ENCODE measurements at places on chromosomes 7 and 10.

- H3K4me3 ChIP-seq = no peak overlapping the region
- H3K27ac ChIP-seq = no peak overlapping the region
- DNase-seq = no peak
- H3K27me3 ChIP-seq = no peaks in the 10 kb centered on the region
- H3K4me1 ChIP-seq = no peaks in the 10 kb centered on the region
Observed at GRCh38 chr7:82624337-82624736, 180.8 kb upstream of the CACNA2D1 start.

GRCh38 chr7:81051811-81052413 is 133.1 kb upstream of the SEMA3C start:
- no peaks in the 10 kb centered on the region for H3K4me1 ChIP-seq
- H3K27ac ChIP-seq = no peak overlapping the region
- H3K27me3 ChIP-seq = no peaks in the 10 kb centered on the region
- DNase-seq = no peak
- no peak overlapping the region for H3K4me3 ChIP-seq
- peaks cover 22% of the 10 kb centered on the region for H3K36me3 ChIP-seq

GRCh38 chr10:119634219-119634544 is 17.0 kb upstream of the BAG3 start:
- no peaks in the 10 kb centered on the region for H3K36me3 ChIP-seq
- no peak for DNase-seq
- H3K27ac ChIP-seq = no peak overlapping the region
- no peaks in the 10 kb centered on the region for H3K4me1 ChIP-seq
- H3K4me3 ChIP-seq = no peak overlapping the region
- no peaks in the 10 kb centered on the region for H3K27me3 ChIP-seq

DNA sequence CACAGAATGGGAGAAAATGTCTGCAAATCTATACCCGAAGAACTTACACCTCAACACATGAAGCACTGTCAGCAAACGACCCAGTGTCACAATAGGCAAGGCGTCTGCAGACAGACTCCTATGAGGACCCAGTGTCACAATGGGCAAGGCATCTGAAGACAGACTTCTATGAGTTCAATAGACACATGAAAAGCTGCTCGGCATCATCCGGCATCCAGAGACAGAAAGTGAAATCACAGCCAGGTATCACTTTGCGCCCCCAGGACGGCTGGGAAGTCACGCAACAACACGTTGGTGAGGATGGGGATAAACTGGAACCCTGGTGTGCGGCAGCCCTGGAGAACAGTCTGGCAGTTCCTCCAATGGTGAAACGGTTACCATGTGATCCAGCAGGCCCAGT is 273.2 kb downstream of the ELFN1 start:
- H3K36me3 ChIP-seq = peaks cover 9% of the 10 kb centered on the region
- H3K4me3 ChIP-seq = no peak overlapping the region
- H3K27me3 ChIP-seq = no peaks in the 10 kb centered on the region
- peaks cover 19% of the 10 kb centered on the region for H3K4me1 ChIP-seq
- H3K27ac ChIP-seq = peak overlapping the region; percentile 89

- no peak overlapping the region for H3K27ac ChIP-seq
- H3K27me3 ChIP-seq = no peaks in the 10 kb centered on the region
- no peak overlapping the region for H3K4me3 ChIP-seq
- no peak for DNase-seq
- peaks cover 3% of the 10 kb centered on the region for H3K36me3 ChIP-seq
Observed at GRCh38 chr10:70193391-70193844, 23.1 kb upstream of the SAR1A start.

DNA sequence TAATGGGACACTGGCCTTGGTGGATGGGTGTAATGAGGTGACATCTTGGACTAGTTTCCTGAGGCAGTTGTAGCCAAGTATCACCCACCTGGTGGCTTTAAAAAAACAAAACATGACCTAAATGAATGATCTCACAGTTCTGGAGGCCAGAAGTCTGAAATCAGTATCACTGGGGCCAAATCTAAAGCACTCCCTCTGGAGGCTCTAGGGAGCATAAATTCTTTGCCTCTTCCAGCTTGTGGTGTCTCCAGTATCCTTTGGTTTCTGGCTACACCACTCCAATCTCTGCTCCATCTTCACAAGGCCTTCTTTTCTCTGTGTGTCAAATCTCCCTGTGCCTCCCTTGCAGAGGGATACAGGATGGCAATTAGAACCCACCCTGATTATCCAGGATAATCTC is 342.9 kb downstream of the CALN1 start:
- no peak overlapping the region for H3K4me3 ChIP-seq
- H3K27me3 ChIP-seq = peaks cover 3% of the 10 kb centered on the region
- H3K27ac ChIP-seq = no peak overlapping the region
- peaks cover 9% of the 10 kb centered on the region for H3K36me3 ChIP-seq
- DNase-seq = no peak

DNA sequence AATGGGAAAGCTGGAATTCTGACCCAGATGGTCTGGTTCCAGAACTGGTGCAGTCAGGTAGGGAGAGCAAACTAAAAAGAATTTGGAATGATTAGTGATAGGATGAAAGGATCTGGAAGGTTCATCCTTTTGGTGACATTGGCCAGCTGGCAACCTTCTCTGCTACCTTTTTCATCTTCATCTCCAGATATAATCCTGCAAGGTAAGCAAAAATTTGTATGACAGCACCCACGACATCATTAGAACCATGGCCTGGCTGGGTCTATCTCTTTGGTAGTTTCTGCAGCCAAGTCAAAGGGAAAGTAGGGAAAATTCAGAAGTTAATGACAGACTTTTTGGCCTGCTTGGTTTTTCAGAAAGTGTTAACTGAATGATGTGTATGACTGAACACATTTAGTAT is 188.9 kb upstream of the MALRD1 start:
- peaks cover 3% of the 10 kb centered on the region for H3K4me1 ChIP-seq
- H3K36me3 ChIP-seq = no peaks in the 10 kb centered on the region
- H3K27ac ChIP-seq = no peak overlapping the region
- DNase-seq = no peak
- H3K4me3 ChIP-seq = no peak overlapping the region

DNA sequence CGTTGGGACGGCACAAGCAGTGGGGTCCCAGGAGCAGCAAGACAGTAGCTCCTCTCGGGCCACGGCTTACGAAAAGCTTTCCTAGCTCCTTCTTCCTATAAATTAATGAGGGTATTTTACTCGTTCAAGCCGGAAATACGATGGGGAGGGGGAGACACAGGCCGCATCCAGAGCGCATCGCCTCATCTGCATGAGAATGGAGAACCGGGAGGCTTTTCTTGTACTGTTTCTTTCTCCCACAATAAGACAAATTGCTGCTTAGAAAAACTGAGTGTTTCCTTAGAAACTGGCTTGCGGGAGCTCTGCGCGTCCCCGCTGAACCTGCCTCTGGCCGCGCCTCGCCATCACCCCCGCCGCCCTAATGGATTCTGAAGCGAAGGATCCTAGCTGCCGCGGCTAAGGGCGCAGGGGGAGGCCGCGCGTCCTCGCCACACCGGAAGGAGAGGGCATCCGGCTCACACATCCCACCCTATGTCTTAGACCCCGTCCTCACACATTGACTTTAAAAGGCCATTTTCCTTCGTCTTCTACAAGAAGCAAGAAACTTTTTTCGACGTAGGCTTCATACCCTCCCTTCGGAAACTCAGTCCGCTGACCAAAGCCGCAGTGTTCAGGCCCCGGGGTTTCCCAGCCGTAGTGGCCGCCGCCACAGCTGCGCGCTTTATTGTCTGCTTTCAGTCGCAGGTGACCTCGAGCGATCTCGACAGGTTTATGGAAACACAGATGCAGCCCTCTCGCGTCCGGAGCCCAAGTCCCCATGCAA is 8.8 kb downstream of the NXPH1 start:
- H3K36me3 ChIP-seq = no peaks in the 10 kb centered on the region
- DNase-seq = peak; percentile 44

DNA sequence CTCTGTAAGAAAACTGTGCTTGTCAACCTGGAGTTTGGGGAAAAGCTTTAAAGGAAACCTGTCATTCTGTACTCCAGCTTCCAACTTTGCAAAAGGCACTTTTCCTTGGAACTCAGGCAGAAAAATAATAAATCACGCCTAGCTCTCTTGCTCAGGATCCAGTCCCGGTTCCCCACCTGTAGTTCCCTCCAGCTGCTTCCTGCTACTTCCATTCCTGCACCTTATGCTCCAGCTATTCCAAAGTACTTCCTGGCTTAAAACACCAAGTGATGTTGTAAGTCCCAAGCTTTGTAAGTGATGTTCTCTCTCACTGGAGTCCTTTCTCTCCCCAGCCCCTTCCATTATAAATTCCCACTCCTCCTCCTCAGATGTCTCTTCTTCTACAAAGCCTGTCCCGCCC is 98.6 kb downstream of the GRM8 start:
- peaks cover 5% of the 10 kb centered on the region for H3K4me1 ChIP-seq
- H3K27me3 ChIP-seq = no peaks in the 10 kb centered on the region
- no peaks in the 10 kb centered on the region for H3K36me3 ChIP-seq

DNA sequence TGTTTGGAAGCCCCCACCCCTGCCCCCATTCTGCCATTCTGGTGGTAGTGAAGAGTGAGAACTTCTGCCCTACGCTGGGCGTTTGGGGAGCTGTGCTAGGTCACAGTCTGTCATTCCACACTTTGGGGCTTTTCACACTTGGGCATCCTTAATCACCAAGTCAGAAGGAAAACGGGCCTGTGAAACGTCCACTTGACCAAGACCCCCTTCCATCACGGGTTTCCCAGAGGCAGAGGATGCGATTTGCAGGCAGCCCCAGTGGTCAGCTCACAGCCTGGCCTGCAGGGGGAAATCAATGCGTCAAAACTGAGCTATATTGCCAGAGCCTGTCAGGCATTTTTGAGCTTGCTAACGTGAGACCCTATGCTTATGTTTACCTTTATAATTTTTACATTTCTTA is 663.3 kb upstream of the MGMT start:
- peaks cover 17% of the 10 kb centered on the region for H3K4me1 ChIP-seq
- H3K27me3 ChIP-seq = no peaks in the 10 kb centered on the region
- peak; percentile 19 for DNase-seq
- no peaks in the 10 kb centered on the region for H3K36me3 ChIP-seq
- no peak overlapping the region for H3K4me3 ChIP-seq

- H3K4me1 ChIP-seq = peaks cover 13% of the 10 kb centered on the region
- no peak for DNase-seq
- no peak overlapping the region for H3K4me3 ChIP-seq
- H3K36me3 ChIP-seq = peaks cover 6% of the 10 kb centered on the region
Observed at GRCh38 chr7:38628630-38629385, 2.4 kb downstream of the AMPH start.

DNA sequence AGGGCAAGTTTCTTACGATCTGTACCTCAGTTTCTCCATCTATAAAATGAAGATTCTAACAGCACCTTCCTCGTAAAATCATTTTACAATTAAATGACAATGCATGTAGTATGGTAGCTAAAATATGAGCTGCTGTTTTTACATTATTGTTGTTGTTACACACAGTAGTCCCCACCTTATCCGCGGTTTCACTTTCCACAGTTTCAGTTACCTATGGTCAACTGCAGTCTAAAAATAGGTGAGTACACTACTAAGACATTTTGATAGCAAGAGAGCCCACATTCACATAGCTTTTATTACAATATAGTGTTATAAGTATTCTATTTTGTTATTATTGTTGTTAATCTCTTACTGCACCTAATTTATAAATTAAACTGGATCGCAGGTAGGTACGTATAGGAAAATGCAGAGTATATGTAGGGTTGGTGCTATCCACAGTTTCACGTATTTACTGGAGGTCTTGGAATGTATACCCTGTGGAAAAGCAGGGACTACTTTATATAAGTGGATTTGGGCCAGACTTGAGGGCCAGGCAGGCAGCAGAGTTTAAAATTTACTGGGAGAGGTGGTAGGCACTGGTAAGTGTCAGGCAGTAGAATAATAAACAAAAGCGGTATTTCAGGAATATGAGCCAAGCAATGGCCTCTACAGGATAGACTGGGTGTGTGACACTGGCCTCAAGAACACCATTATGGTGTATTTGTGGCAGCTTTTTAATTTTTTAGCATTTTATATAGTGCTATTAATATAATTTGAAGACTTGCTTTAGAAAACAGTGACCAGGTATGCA is 10.2 kb downstream of the DNMBP start:
- no peaks in the 10 kb centered on the region for H3K36me3 ChIP-seq
- no peak overlapping the region for H3K4me3 ChIP-seq

GRCh38 chr7:97555857-97556421 is 175.9 kb upstream of the TAC1 start:
- H3K4me1 ChIP-seq = peaks cover 7% of the 10 kb centered on the region
- H3K4me3 ChIP-seq = no peak overlapping the region
- DNase-seq = no peak
- no peak overlapping the region for H3K27ac ChIP-seq
- no peaks in the 10 kb centered on the region for H3K36me3 ChIP-seq

- peaks cover 5% of the 10 kb centered on the region for H3K4me1 ChIP-seq
- H3K27me3 ChIP-seq = no peaks in the 10 kb centered on the region
Observed at GRCh38 chr10:10734356-10735064, 283.2 kb upstream of the CELF2 start.

- H3K4me1 ChIP-seq = peaks cover 5% of the 10 kb centered on the region
- H3K27ac ChIP-seq = no peak overlapping the region
- H3K36me3 ChIP-seq = no peaks in the 10 kb centered on the region
Observed at GRCh38 chr10:87593702-87594101, 66.0 kb upstream of the PAPSS2 start.

DNA sequence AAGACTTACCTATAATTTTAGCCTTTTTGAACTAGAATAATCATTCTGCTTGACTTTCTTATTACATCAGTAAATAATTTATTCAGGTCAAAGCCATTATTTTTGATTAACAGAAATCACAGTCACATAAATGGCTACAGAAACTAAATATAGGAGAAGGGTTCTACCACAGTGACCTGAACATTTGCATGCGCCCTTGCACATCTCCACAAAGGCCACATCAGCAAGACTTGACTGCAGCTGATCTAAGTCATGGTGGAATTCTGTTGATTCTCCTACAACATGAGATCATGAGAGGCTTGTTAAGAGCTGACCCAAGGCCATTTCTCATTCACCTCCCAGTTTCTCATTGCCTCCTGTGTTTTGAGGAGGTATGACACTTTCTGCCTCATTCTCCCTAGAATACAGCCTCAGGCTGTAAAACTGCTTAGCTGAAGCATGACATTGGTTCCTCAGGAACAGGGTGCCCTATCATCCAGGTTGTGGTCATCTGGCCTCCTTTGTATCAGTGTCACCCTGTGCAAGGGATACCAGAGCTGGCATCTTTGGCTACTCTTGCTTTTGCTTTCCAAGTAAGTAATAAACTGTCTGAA is 6.7 kb upstream of the IMMP2L start:
- H3K4me1 ChIP-seq = no peaks in the 10 kb centered on the region
- H3K27me3 ChIP-seq = no peaks in the 10 kb centered on the region
- H3K27ac ChIP-seq = no peak overlapping the region
- DNase-seq = no peak

Measured in WTC11 (cell line).